ENCODE measurements at places on chromosomes 1 and 21.

GRCh38 chr1:210817385-210818275 lies 316.3 kb downstream of the KCNH1 start:
- DNase-seq, result no peak

DNA sequence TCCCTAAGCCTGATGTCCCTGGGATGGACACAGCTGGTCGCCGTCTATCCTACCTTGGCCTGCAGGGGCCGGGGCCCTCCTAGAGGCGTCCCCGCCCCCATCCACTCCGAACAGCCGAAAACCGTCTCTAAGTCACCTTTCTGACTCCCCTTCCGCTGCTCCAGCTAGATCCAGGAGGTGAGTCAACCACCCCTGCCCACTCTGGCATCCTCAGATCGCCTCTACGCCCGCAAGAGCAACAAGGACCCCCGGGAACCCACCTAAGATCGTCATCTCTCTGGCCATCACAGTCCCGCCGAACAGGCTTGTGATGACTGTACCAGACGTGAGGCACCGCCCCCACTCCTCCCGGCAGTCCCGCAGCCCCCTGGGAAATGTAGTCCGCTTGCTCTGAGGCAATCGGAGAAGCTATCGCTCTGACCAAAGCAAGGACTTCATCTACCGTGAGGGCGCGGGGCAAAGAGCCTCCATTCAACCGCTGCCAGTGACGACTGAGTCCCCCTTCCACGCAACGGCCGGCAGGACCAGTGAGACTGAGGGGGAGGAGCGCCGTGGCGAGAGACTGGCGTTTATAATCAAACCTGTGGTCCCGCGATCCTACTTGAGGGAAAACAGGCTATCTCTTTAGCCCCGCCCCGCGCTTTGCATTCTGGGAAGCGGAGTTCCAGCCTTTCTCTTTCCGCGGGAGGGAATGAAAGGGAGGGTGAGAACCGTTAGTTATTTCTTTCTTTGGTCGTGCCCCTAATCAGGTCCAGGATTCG lies at the start of gene HSPA13:
Gene HSPA13, minus strand, starts transcription at position 312 of the 761 bp plus-strand sequence. Its CDS starts 27 bp downstream, at position 285.
- DNase-seq, result peak; percentile 98

GRCh38 chr1:67307251-67308060 lies at the start of gene IL12RB2:
Gene IL12RB2 (plus strand): TSS chr1:67307873. CDS start chr1:67320369, 12,496 bp downstream.
- peak; percentile 61 for DNase-seq

- DNase-seq, result no peak
Observed at GRCh38 chr1:71080230-71080738, 551 bp downstream of the ZRANB2 start.

GRCh38 chr1:202216691-202217090 lies 23.1 kb downstream of the LGR6 start:
- no peak for DNase-seq

- DNase-seq, result no peak
Observed at GRCh38 chr21:46393941-46394594, 64.6 kb upstream of the DIP2A start.

- DNase-seq, result no peak
Observed at GRCh38 chr1:117278531-117278930, 67.8 kb upstream of the VTCN1 start.

DNA sequence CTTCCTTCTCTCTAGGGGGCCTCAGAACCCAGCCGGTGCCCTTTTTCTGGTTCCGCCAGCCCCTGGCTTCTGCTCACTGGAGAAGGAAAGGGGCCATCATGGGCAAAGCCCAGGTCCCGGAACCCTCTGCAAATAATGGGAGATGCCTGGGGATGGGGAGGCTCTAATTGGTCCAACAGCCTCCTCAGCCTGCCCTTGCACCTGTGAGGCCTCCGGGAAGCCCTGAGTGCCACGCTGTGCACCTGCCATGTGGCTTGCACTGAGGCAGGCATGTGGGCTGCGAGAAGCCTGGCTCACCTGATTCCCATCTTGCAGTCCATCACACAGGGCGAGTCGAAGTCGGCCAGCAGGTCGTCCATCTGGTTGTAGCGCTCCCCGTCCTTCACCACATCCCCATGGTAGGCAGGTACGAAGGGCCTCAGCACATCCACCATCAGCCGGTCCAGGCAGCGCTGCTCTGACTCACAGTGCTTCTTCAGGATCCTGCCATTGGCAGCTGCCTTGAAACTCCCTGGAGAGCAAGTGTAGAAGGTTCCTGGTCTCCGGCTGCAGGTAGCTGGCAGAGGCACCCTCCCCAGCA lies 92.1 kb downstream of the ITPKB start:
- DNase-seq, result no peak

DNA sequence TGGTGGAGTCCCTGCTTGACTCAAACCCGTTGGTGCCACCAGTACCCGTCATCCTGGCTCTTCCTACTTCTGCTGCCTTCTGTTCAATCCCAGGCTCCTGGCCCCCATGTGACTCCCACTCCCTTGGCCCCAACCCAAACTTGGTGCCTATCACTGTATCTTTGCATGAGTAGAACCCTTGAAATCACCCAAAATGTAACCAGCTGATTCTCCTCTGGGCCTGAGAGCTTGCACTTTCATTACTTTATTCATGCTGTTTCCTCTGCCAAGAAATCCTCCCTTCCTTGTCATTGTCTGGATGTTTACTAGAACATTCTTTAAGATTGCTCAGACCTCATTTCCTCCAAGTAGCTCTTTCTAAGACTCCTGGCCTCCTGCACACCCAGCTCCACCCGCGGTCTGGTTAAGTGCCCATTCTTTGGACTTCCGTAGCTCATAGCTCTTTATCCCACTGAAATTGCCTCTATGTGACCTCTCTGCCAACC lies 15.7 kb downstream of the PTAFR start:
- DNase-seq, result no peak

- DNase-seq, result no peak
Observed at GRCh38 chr1:230985711-230986110, 6.8 kb downstream of the ARV1 start.

DNA sequence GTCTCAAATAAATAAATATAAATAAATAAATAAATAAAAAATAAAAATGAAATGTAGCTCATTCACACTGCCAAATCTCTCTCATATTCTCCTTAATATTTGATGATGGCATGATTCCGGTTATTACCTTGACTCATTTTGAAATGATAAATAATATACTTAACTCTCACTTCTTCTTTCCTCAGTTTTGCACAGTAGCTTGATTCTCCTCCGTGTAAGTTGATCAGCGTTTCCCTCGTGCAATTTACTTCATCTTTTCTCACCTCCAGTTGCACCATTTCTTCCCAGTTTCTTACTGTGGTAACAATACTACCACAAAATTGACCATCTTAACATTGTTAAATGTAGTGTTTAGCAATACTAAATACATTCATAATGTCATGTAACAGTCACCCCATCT lies 111.6 kb downstream of the RIPK4 start:
- no peak for DNase-seq

GRCh38 chr1:174200746-174201145 lies 41.4 kb downstream of the RABGAP1L start:
- no peak for DNase-seq

DNA sequence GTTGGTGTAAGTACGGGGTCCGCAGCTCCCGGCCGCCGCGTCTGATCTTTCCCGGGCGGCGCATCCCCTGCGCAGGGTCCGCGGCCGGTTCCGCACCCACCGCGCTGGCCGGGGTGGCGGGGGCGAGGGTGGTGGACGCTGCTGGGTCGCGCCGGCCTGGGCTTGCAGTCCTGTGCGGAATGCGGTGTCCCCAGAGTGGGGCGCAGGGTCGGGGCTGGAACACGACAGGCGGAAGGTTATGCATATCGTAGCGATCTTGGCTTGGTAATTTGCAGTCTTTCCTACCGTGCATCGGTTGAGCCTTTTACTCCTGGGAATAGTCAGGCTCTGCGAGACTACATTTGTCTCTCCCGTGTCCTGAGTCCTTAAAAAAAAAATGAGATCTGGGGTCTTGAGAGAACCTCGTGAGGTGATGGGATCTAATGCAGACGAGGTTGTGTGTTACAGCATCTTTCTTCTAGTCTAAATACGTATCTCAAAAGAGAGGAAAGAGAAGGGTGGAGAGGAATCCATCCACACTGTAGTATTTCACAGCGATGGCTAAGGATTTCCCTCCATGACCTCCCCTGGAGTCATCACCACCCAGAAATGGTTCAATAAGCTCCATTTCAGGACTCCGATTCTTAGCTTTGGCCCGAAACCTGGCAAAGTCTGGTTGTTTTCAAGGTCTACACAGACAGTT lies 572 bp downstream of the ATP1B1 start:
- peak; percentile 29 for DNase-seq

GRCh38 chr1:15603050-15603965 lies 13.9 kb upstream of the DDI2 start:
- peak; percentile 91 for DNase-seq

- DNase-seq, result no peak
Observed at GRCh38 chr1:29055160-29055559, 68.5 kb downstream of the TMEM200B start.

- DNase-seq, result no peak
Observed at GRCh38 chr1:226646026-226646869, 92.8 kb downstream of the ITPKB start.

- DNase-seq, result no peak
Observed at GRCh38 chr1:22857661-22858060, 115.0 kb downstream of the LACTBL1 start.

DNA sequence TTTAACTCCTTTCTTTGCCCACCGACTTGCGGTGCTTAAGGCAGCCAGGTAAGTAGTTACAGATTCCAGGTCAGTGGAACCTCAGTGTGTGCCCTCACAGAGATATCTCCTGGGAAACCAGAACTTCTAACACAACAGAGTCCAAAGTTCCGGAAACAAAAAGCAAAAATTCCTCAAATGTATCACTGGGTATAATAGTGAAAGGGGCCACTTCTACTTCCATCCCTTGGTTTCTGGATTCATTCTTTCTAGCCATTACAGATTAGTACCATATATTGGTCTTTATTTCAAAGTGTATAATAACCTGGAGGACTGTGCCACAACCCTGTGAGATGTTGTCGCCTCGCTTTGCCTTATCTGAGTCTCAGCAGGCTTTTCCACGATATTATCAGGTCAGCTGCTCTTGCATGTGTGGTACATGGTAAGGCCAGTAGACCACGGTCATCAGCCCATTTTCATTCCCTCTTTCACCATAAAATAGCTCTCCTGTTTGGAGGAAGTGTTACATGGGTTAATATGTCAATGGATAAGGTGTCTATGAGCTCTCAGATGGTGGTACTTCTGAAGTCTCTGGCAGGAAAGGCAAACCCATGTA lies 14.9 kb upstream of the VASH2 start:
- DNase-seq, result no peak

DNA sequence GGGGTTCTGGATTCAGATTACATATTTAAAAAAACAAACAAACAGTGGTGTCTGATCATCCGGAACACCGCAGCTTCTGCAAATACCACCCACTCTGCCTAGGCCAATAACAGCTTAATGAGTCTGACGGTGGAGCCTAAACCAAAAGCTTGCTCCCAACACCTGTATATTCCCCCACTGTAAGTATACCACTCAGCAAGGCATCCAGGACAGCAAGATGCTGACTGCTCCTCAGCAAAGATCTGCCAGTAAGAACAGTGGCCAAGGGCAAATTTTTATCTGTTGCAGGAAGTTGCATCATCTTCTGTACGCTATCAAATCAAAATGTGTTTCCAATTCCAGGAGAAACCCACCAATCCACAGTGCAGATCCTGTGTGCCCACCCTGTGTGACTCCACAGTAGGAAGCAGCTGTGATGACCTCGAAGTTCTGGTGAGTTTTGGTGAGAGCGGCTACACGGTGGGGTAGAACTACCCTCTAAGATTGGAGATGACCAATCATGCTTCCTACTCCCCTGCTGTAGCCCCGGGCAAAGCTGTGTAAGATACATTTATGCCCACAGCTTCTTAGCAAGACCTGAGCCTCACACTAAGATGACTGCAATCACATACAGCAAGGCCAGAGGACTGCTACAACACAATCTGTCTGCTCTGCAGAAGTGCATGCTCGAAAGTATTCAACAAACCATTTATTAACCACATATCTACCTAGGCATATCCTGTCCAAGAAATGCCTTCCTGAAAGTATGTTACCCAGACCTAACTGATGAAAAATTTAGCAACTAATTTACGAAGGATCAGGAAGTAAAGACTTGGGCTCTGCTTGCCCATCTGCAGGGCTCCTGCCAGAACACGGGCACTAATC lies 30.5 kb downstream of the SIPA1L2 start:
- no peak for DNase-seq

- DNase-seq, result no peak
Observed at GRCh38 chr1:44584167-44584566, 90.1 kb downstream of the TMEM53 start.

GRCh38 chr1:94543893-94544635 lies 2.5 kb upstream of the F3 start:
- DNase-seq, result no peak

GRCh38 chr1:11150326-11150725 lies 38.8 kb upstream of the ANGPTL7 start:
- DNase-seq, result no peak

DNA sequence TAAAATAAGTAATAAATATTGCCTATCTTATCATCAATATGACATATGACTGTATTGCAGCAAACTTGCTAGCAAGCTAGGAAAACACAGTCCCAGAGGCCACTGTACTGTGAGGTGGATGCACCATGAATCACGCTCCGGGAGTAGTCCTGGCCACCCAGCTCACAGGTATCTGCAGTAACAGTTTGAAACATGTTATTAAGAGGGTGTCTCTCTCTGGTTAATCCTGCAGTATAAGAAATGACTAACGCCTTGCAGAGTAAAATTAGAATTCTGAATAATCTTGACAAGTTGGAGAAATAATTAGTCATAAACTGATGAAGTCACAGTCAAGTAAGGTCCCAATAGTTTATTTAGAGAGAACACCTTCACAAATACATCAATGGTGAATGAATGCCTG lies 34.0 kb upstream of the DPT start:
- DNase-seq, result peak; percentile 16

- no peak for DNase-seq
Observed at GRCh38 chr1:203648276-203648675, 21.6 kb downstream of the ATP2B4 start.

DNA sequence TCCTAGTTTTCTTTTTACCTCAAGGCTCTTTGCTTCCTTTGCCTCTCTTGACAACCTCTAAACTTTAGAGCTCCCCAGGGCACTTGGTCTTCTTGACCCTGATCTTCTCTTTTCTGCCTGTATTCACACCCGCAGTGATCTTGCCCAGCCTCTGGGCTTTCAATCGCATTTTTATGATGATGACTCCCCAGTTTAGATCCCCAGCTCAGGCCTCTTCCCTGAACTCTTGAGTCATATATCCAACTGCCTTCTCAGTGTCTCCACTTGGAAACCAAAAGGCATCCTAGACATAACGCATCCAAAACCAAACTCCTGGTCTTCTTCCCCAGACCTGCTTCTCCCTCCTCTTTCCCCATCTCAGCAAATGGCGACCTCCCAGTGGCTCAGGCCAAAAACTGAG lies 6.5 kb downstream of the STUM start:
- no peak for DNase-seq

- DNase-seq, result no peak
Observed at GRCh38 chr1:117569856-117570255, 36.0 kb upstream of the TENT5C start.

DNA sequence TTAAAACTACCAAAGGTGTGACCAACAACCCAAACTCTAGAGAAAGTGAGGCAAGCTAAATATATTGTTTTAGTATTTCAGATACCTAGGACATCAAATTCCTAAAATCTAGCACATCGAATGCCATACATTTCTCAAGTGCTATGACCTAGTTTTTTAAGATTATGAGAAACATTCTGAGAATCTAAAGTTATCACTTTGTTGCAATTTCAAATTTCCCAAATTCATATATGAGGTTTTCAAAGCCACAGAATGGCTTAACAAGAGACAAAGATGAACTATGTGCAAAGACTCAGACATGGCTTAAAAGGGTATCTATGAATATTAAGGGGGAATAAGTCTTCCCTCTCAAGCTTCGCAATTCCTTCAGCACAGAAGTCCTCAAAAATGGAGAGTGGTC lies 6.8 kb downstream of the SCYL3 start:
- no peak for DNase-seq

Measured in stimulated activated CD4-positive, alpha-beta T cell treated with anti-CD3 and anti-CD28 coated beads, Interleukin-4, amount 100 ng/mL, for 1 hour (primary cell).